ENCODE measurements at places on chromosomes 12 and 14.

DNA sequence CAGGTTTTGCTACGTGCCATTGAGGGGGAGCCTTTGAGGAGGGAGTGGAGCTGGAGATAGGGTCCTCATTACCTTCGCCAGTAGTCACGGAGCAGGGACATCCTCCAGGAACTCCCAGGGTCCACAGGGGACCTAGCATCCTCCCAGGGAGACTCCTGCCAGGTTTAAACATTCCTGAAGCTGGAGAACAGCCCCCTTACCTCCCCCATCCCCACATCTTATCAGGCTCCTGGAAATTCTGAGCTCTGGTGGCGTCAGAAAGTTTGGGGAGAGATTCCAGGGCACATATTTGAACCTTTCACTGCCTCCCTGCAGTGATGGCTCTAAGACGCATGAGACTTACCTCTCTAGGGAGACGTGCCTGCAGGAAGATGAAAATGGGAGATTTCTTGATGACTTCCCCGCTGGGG is 192.3 kb upstream of the GSC start:
- DNase-seq = no peak

DNA sequence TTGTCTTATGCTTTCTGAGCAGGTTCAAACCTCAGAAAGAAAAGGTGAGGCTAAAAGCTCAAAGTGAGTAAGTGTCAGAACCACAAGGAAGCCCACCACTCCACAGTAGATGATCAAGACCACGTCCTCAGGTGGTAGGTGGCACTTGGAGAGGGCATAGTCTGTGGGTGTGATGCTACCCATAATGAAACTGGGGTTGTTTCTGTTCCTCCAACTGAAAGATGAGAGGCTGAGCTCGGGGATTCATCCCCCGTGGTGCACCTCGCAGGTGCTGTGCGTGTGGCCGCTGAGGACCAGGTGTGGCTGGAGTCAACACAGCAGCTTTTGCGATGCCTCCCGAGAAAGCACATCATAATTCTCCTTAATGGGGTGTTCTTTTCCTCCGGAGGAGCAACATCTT is 285.7 kb downstream of the TTC8 start:
- DNase-seq = no peak

DNA sequence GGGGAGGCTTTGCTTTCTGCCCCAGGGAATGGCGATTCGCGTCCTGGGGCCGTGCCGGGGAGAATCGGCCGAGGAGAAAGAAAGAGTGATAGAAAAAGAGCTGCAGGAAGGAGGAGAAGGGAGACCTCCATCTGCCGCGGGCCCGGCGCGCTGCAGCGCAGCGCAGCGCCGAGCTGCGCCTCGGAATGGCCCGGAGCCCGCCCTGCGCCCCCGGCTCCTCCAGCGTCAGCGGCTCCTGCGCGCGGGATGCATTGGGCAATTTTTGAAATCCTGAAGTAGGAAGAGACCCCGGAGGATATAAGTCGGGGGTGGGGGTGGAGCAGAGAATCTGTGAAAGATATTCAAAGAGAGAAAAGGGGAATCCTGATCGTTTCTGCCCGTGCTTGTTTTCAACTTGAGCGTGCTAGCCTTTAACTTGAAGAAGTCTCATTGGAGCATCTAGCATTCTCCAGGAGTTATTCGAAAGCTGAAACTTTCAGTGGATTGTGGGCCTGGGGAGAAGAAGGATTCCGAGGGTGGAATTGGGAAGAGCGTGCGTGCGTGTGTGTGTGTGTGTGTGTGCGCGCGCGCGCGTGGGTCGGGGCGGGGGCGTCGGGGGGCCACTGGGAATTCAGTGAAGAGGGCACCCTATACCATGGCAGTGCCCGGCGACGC is 441 bp downstream of the PDE3A start:
- DNase-seq = no peak

DNA sequence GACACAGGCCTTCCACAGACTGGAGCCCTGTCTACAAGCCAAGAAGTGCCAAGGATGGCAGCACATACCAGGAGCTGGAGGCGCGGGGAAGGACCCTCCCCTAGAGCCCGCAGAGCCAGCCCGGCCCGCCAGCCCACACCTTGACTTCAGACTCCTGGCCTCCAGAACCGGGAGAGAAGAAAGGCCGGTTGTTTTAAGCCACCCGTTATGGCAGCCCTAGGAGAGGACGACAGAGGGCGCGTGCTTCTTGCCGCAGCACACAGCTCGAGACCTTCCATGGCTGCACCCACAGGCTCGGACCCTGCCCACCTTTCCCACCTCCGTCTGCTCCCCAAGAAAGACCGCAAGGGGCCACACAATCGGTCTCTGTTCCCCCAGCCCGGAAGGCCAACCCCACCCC is 53.7 kb downstream of the RNF34 start:
- DNase-seq = no peak

- no peak for DNase-seq
Observed at GRCh38 chr12:750366-751191, 1.8 kb upstream of the WNK1 start.

DNA sequence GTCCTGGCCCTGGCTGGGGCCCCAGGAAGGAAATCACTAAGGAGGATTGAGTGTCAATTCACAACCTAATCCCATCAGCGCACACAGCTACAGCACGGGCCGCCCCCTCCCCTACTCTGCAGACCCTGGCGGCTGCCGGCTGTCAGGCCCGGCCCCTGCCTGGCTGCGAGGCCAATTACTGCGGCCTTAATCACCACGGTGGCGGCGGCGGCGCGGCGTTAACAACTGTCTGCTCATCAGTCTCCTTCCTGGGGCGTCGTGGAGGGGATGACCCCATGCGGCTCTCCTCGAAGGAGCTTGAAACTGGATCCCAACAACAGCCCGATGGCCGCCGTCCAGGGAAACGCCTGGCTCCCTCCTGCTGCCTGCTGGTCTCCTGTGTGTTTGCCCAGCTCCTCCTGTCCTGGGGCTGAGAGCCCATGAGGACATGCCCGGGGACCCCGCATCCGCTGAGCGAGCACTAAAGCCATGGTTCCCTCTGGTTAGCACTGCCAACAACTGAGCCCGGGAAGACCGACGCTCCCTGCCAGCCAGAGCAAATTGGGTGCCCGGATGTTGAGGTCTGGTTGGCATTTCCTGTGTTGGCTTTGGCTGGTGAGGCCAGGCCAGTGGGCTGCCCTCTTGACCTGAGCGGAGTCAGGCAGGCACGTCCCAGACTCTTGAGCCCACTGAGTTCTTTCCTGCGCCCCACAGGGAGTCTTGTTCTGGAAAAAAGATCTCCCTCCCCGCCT is 21.8 kb upstream of the EIF2B2 start:
- DNase-seq = no peak

DNA sequence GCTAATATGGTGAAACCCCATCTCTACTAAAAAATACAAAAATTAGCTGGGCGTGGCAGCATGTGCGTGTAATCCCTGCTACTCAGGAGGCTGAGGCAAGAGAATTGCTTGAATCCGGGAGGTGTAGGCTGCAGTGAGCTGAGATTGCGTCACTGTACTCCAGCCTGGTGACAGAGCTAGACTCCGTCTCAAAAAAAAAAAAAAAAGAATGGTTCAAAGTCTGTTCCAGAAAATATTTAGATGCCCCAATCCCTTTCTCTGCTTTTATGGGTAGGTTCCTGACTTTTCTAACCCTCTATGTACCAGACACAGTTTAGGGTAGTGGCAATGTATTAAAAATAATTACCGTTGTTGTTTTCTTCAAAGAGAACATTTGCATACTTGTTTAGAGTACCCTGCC is 161.4 kb downstream of the STXBP6 start:
- DNase-seq = no peak

Data from fibroblast of skin of left biceps (primary cell).